ENCODE measurements at places on chromosomes 7 and 10.

DNA sequence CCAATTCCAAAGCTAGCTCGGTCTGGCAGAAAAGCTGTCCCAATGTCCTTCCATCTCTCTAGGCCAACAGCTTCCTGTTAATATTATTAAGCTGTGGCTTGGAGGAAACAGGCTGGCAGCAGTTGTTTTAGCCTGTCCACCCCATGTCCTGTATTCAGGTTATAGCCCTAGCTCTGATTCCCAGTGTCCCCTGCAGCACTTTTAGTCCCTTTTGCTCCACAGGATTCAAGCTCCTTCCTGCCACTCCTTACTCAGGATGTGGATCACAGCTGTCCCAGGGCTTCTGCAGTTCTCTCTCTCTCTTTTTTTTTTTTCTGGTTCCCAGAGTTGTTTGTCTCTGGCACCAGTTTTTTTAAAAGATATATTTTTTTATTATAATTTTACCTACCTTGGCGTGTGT, 85.2 kb downstream of the PPP1R17 start:
- DNase-seq, result no peak

GRCh38 chr10:21083861-21084260, 186.8 kb upstream of the NEBL start:
- DNase-seq, result no peak

- no peak for DNase-seq
Measured at GRCh38 chr7:50346545-50347497, 42.3 kb downstream of the IKZF1 start.

GRCh38 chr7:42192851-42193461, 44.1 kb downstream of the GLI3 start:
- no peak for DNase-seq

DNA sequence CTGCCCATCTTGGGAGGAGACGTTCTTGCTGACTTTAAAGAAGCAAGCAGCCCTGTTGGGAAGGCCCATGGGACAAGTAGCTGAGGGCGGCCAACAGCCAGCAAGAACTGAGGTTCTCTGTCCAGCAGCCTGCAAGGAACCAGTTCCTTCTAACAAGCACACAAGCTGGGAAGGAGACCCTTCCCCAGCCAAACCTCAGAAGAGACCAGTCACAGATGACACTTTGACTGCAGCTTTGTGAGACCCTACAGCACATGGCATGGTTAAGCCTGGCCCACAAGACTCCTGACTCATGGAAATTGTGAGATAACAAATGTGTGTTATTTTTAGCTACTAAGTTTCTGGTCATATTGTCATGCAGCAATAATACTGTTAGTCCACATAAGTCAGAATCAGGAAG, 99.9 kb downstream of the PRLHR start:
- no peak for DNase-seq

- DNase-seq, result no peak
Measured at GRCh38 chr10:77458986-77459590, 178.5 kb downstream of the KCNMA1 start.

DNA sequence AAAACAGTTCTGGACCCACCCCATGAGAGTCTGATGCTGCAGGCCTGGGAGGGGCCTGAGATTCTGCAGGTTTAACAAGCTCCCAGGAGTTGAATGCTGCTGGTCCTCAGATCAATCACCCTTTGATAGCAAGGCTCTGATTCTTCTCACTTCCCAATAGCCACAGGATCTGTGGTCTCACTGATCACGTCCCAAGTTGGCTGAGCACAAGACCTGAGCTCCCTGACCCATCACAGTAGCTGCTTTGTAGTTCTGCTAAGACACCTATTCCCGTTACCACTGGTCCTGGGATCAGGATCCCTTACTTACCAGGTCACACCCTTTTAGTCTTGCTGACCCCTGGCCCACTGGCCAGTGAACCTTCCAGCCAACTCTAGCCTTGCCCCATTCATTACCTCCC, 372.8 kb downstream of the PHTF2 start:
- no peak for DNase-seq

- no peak for DNase-seq
Measured at GRCh38 chr7:150358433-150358832, 10.2 kb upstream of the REPIN1 start.

DNA sequence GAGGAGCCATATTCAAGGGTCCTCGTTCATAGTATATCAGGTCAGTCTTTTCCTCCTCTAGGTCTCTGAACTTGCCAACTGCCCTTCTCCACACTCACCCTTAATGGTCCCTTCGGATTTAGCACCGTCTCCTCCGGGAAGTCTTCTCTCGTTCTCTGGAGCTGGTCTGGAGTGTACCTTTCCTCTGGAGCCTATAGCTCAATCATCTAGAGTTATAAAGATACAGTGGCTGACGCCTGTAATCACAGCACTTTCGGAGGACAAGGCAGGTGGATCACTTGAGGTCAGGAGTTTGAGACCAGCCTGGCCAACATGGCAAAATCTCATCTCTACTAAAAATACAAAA, 4.4 kb upstream of the SCD start:
- DNase-seq, result no peak

DNA sequence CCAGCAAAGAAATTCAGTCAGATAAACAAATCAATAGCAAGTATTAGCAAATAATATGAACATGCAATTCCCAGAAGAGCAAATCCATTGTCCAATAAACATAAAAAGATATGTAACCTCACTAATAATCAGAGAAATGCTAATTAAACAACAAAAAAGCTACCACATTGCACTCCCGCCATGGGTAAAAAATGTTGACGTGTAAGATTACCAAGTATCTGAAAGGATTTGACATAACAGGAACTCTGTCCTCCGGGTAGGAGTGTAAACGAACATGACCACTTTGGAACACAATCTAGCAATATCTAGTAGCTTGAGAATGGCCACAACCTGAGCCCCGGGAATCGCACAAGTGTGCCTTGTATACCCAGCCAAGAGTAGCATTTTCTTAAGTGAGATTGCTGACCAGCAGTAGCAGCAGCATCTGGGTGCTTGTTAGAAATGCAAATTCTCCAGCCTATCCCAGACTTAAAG, 31.6 kb downstream of the DYDC1 start:
- no peak for DNase-seq

DNA sequence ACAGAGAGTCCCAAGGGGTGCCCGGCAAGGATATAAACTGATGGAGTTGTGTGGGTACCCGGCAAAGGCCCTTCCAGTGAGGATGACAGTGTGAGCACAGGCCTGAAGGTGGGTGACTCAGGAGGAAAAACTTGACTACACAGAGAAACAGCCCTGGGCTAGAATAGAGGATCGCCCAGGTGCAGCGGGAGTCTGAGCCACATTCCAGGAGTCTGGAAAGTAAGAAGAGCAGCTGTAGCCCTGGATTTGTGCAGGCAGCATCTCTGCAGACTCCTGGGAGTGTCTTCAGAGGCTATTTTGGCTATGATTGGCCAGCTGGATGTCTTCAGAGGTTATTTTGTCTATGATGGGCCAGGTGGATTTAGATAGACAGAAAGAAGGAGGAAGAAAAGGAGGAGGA, 367.6 kb upstream of the MKI67 start:
- no peak for DNase-seq

DNA sequence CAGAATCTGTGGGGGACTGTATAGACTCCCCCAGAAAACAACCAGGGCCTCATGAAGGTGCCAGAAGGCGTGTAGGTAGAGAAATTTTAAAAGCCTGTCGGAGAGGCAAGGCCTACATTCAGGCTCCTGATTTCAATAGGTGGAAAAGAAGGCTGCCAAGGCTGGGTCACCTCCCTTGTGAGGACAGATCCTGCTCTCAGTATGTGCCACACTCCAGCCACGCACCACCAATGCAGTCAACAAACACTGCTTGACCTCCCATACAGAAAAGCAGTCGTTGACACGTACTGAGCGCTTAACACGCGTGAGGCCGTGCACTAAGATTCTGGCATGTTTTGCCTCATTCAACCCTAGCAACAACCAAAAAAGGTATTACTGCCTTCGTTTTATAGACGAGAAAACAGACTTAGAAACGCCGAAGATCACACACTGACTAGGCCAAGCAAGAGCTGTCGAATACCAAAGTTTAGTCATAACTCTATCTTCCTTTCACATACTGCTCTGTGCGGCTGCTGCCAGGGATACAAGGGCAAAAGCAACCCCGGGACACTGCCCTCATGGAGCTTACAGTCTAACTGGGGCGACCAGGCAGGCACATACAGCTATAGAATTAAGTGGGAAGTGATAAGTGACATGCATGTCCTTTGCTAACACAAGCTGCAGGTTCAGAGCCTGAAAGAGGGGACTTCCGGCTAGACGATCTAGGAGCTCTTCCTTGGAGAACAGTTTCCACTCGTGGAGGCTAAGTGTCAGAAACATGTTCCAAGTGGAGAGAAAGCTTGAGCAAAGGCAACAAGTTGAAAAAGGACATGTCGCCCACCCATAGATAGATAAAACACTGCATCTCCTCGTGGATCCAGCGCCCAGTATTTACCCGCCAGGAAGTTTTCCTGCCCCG, 797 bp upstream of the NKX2-3 start:
- DNase-seq, result no peak

GRCh38 chr10:19828278-19829049, 12.2 kb downstream of the PLXDC2 start:
- no peak for DNase-seq

- no peak for DNase-seq
Measured at GRCh38 chr10:102632394-102633111, 11.7 kb upstream of the TRIM8 start.

DNA sequence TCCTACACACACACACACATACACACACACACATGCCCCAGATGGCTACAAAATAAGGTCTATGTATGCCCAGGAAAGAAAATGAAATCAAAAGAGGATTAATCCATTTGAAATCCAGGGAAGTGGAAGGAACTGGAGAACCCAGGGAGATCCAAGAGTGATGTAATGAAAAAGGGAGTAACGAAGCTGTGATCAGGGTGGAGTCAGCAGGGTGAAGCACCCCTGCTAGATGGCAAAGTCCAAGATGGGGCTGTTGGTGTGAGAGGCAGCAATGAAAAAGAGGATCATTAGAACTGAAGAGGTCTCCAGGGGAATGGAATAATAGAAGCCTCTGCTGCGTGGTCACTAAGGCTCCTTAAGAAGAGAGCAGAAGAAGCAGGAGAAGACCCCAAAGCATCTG, 43.6 kb upstream of the IL6 start:
- no peak for DNase-seq

DNA sequence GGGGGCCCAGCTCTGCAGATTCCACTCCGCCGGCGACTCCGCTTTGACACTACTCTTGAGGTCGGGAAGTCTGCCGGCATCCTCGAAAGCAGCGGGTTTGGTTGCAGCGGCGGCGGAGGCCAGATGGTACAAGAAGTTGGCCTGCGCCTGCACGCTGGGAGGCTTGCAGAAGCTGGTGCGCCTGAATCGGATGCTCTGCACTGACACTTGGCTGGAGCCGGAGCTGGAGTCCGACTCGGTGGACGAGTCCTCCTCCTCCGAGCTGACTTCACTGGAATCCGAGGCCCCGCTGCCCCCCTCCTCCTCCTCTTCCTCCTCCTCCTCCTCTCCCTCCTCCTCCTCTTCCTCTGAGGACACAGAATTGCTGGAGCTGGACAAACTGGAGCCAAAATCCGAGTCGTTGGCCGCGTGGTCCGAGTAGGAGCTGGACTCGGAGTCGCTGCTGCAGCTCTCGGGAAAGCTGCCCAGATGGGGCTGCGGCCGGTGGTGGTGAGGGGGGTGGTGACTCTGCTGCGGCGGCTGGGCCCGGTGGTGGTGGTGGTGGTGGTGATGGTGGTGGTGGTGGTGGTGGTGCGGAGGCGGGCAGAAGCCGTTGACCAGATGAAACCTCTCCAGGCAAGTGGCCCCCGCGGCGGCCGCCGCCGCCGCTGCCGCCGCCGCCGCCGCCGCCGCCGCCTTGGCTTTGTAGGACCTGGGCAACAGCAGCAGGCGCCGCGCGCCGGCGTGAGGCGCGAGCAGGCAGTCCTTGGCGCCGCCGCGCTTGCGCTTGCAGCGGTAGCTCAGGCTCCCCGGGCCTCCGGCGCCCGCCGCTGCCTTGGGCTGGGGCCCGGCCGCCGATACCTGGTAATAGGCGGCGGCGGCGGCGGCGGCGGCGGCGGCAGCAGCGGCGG, 9.0 kb downstream of the SKIDA1 start:
- peak; percentile 42 for DNase-seq

DNA sequence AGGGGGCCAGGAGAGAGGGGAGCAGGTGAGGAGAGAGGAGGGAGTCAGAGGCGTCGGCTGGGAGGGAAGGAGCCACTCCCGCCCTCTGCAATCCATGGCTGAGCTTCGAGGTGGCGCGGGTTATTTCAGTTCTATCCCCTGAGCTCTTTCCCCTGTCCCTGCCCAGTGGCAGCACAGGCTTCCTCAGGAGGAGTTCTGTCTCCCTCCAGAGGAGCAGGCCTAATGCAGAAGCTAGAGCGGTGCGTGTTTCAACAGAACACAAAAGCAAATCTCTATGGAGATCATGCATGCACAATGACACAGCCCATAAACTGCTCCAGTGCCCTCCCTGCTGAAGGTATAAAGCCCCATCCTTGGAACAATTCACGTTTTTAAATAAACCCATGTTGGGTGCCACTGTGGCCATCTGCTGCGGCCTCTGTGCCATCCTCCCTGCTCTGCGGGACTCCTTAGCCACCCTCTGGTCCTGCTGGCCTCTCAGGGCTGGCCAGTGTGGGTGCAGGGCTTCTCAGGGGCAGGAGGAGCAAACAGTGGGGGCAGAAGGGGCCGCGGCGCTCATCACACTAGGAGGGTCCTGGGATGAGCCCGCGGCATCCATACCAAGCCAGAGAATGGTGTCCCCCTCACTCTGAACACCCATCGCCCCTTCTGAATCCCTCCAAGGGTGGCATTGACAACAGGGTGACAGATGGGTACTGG, 192.6 kb upstream of the LYZL2 start:
- DNase-seq, result no peak
